HT-29 (cell line): ENCODE measurements at places on chromosomes 4 and X. TPM values are rescaled to one million over a fixed set of nuclear protein-coding genes. Genes with fewer than 3 reads are reported as not detected.

Gene HPSE
- total RNA-seq: 0.28 and 1.4 TPM in 2 replicates

Gene PAK3
- total RNA-seq: not detected in 2 replicates

DNA sequence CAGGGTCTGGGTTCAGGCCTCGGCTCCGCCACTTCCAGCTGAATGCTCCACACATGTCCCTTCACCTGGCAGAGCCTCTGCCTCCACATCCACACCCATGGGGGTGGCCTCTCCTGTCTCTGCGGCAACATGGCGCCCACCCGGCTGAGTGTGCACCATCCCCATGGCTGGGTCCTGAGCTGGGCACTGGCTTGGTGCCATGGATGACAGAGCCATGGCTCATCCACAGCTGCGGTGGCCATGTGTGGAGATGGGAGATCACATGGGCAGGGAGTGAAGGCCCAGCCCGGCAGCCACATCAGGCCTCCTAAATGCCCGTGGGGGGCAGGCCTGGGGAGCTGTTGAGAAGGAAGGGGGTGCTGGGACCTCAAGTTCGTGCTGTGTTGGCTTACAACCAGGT is 213.7 kb downstream of the AFAP1 start:
- DNase-seq: no peak

GRCh38 chr4:140659943-140660700 is 91.4 kb upstream of the UCP1 start:
- DNase-seq: peak; percentile 20

- no peak for DNase-seq
Measured at GRCh38 chr4:119646347-119647071, 17.9 kb upstream of the PDE5A start.

- peak; percentile 45 for DNase-seq
Measured at GRCh38 chrX:21354725-21355124, 19.5 kb upstream of the CNKSR2 start.

- no peak for DNase-seq
Measured at GRCh38 chr4:130395871-130396270, 1299.9 kb downstream of the C4orf33 start.

Gene GC
- total RNA-seq: not detected in 2 replicates

GRCh38 chr4:33882246-33882990 is 2361.9 kb downstream of the ARAP2 start:
- no peak for DNase-seq

Gene EGFL6
- total RNA-seq: not detected in 2 replicates

DNA sequence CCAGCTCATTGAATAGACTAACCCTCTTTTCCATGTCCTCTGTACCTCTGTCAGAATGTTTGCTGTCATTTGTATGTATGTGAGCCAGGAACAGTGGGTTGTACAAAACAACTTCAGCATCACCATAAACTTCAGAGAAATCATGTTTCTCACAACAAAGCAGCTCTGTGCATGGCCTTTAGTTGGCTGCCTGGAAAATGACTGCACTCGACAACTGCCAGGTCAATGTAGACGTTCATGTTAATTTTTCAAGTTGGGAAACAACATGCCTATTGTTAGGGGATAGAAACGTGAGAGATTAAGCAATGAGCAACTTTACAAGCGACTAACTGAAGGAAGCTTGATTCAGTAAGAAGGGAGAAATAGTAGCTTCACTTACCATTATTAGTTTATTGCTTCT is 17.9 kb upstream of the CXCL11 start:
- no peak for DNase-seq

DNA sequence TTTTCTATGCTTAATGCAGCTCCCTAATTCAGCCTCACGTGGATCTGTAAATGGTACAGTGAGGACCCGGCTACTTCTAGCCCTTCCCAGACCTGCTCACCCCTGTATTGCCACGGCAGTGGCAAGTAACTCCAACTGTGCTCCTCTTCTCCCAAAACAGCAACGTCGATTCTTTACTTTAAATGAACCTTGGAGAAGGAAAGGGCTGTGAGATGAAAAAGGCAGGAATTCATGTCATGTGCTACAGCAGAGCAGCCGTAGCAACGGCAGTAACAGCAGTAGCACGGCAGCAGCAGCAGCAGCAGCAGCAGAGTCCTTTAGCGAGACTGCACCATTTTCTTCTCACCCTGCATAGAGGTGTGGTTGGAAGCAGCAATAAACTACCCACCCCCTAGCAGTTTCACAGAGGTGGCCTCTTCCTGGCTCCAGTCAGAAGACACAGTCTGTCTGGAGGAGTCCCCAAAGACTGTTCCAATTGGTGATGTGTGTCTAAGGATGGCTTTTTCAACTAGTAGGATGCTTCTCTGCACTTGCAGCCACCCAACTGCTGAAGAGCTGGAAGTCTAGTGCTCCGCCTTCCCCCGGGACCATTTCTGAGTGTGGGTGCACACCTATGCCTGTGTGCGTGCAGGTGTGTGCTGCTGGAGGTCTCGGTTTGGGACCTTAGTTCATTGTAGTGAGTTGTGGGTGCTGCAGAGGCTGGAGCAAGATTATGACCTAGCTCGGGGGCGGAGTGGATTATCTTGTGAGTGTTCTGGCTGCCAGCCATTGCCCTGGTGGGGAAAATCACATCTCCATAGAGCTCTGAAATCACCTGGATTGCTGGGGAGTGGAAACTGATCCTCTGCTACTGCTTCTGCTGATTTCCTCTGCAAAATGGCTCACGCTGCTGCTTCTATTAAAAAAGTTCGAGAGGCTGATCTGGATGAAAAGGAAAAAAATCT is 67.2 kb downstream of the ANK2 start:
- no peak for DNase-seq

Gene BEND2
- total RNA-seq: not detected in 2 replicates

GRCh38 chr4:62209757-62210485 is 1009.8 kb downstream of the ADGRL3 start:
- DNase-seq: no peak

DNA sequence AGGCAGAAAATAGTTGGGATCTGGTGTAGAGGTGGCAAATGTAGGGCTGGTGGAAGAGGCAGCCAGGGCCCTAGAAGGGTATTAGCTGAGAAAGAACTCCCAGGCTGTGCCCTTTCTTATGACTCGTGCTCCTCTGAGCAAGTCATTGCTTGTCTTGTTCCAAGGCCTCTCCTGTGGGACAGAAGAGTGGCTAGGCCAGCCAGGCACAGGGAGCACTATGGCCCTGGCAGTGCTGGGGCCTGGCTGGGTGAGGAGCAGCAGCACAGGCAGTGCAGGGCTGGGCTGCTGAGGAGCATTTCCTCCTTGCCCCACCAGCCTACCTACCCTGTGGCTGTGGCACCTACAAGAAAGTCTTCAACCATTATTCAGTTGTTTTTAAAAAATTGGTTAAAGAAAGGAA is 298.5 kb upstream of the NR3C2 start:
- no peak for DNase-seq

Gene STATH
- not detected in 2 replicates for total RNA-seq

Gene TEX13D
- not detected in 2 replicates for total RNA-seq

DNA sequence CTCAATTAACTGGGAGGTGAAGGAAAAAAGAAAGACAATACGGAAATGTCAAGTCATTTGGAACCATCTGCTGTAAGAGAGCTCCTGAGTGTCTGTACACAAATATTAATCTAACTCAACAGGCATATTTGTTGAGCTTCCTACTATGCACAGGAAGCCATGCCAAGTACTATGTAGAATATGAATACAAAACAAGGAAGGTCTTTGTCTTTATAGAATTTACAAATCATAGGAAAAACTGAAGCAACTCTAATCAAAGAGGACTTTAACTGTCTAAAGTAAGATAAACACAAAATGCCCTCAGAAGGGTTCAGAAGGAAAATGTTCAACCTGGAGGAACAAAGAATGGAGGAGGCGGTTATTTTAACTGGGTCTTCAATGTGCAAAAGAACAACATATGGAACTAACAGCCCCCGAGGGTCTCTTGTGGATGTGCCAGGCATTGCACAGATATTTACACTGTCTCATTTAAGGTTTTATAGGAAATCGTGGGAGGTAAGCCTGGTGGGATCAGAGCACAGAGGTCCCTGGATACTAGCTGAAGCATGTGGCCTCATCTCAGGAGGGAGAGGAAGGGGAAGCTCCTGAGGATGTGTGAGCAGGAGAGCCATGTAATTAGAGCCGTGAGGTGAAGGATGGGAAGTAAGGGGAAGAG is 5.8 kb downstream of the FAM114A1 start:
- DNase-seq: no peak

GRCh38 chr4:37732526-37733186 is 46.5 kb upstream of the RELL1 start:
- DNase-seq: no peak

DNA sequence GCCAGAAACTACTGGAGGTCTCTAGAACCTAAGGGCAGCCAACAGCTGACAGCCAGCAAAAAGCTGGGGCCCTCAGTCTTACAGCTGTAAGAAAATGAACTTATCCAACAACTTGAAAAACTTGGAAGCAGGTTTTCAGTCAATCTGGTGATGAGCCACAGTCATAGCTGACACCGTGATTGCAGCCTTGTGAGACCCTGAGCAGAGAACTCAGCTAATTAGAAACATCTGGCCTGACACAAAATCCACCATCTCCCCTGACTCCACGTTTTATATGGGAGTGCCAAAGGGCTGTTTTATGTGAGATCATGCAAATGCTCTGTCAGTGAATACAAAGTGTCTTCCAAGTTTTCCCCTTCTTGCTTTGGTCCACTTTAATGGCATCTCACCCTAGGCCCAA is 198.8 kb upstream of the DCAF8L1 start:
- no peak for DNase-seq

Gene PDGFC
- total RNA-seq: 15.4 and 17.0 TPM in 2 replicates
